ENCODE measurements at places on chromosomes 2 and 18.

DNA sequence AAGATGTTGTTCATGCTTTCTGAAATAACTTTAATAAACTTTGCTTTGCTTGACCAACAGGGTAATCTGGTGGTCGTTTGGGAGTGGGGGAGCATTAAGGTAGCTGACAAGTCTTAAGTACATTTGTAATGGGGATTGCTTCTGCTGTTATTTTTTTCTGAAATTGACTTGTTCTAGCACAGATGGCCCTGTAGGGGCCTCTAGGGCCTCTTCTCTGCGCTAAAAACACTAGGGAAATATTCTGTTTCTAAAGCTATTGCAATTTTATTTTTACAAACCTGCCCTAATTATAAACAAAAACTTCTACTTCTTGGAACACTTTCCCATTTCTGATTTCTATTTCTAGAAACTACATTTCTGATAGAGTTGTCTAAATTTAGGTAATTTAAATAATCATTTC is 191.3 kb upstream of the KCNJ3 start:
- DNase-seq, result no peak

DNA sequence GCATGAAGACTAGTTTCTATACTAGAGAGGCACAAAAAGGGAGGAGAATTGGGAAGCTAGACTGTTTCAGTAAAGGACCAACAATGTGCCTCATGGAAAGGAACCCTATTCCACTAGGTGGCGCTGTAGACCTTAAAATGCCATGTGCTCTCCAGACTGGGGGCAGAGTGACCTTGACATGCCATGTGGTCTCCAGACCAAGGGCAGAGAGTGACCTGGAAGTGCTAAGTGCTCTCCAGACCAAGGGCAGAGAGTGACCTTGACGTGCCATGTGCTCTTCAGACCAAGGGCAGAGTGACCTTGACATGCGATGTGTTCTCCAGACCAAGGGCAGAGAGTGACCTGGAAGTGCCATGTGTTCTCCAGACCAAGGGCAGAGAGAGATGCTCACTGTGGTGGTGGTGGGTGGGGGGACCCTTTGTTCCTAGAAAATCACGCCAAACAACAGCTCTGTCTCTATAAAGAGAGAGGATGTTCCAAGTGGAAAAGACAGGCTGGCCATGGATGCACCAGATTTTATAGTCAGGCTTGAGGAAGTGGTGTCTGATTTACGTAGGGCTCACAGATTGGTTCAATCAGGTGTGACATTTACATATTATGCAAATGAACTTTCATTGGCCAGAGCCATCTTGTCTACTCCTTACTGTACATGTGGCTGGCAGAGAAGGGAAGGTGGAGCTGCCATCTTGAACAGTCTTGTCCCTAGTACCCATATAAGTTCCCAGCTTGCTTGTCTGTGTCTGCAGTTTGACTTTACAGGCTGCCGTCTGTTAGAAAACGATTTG is 344.0 kb upstream of the DDX18 start:
- DNase-seq, result no peak

DNA sequence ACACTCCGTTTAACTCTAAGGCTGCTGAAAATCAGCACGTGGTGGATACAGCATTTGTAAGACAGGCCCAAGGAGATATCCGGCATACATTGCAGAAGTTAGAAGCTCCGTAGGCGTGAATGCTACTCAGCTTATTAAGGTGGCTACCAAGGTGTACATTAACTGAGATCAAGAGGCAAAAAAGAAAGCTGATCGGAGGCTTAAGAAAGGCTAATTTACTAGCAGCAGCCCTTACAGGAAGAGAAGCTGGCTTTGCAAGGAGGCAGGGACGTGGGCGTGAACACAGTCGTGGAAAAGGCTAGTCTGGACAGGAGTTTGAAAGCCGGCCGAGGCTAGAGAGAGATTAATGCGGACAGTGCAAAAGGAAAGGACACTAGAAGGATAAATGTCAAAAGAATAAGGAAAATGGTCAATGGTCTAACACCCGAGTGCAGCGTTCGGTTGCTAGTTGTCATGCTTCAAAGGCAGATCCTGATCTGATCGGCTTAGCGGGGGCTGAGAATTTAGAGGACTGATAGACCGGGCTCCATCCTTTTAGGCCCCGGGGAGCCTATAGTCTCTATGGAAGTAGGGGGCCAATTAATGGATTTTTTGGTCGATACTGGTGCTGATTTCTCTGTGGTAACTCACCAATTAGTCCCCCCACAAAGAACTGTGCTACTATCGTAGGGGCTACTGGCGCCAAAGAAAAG is 45.6 kb upstream of the SELENOI start:
- DNase-seq, result no peak

- no peak for DNase-seq
Observed at GRCh38 chr2:113276216-113276760, 2.4 kb downstream of the PAX8 start.

- DNase-seq, result no peak
Observed at GRCh38 chr2:36486521-36487044, 111.4 kb downstream of the FEZ2 start.

DNA sequence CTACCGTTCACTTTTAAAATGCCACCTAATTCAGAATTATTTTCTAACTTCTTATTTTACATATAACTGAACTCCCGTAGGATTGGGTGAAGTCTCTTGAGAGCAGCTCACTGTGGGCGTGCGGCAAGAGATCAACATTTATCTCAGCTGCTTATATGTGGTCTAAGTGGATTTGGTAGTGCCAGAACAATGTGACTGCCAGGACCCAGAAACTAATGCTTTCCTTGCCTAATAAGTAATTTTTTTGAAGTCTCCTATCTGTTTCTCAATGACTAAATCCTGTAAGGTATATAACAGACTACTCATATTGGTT is 11.2 kb upstream of the NFE2L2 start:
- DNase-seq, result no peak

- DNase-seq, result no peak
Observed at GRCh38 chr2:216635171-216635570, 2.0 kb downstream of the IGFBP2 start.

GRCh38 chr2:12971581-12972365 is 255.0 kb downstream of the TRIB2 start:
- no peak for DNase-seq

DNA sequence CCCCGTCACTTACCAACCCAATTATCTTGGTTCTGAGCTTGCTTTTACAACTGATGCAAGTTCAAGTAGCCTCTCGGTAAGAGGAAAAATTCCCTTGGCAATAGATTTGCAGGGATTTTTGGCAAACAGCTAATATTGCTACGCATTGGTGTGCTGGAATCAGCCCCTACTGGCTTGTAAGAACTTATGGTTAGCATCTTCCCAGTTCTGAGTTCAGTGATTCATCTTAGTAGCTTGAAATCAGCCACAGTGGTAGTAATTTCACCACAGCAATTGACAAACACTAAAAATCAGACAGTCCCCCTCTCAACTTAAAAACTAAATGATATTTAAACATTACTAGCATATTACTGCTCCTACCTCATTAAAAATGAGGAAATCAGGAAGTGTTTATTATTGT is 5.9 kb upstream of the RAX start:
- DNase-seq, result no peak

GRCh38 chr2:30223413-30223874 is 7.9 kb upstream of the LBH start:
- DNase-seq, result no peak

DNA sequence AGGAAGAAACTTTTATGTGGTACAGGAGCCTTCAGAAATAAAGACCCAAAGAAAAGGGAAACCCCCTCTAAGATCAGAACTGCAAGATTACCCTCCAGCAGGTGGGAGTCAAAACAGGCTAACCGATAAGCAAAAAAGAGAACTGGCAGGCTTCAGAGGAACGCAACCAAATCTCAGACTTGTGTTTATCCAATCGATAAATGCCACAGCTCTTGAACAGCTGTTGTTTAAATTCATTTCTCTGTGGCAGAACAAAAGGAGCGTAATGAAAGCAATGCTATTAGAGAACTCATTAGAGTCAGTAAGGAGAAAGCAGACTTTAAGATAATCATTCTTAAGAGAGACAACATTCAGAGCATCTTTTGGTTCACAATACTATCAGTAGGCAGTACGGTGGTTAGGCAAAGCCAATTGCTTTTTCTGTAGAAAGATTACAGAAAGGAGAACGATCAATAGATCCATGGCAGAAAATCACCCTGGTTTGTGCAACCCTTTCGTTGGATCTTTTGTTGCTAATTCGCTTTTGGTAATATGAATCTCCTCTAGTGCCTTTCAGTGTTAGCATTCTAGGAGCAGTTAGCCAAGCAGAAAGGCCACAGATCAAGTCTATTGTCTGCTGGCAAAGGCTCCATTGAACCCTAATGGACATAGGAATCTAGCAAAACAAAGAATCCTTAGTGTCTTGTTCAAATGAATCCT is 476.4 kb upstream of the CHST9 start:
- DNase-seq, result no peak

- no peak for DNase-seq
Observed at GRCh38 chr2:86037141-86037794, 68.4 kb downstream of the POLR1A start.

DNA sequence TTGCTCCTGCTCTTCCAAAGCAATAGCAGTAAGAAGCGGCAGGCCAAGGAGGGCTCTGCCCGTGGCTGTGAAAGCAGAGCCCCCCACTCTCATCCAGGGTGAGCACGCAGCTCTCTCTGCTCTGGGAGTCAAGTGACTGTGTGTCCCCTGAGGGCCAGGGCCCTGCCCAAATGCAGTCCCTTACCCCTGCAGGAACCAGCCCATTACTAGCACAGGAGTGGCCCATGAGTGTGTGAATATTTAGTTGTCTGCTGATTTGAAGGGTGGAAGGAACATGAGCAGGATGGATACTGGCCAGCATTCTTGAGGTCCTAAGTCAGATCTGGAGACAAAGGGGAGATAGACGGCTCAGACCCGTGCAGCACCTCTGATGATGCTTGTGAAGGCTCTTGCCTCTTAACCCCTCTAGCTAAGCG is 69.7 kb upstream of the FOSL2 start:
- DNase-seq, result no peak

DNA sequence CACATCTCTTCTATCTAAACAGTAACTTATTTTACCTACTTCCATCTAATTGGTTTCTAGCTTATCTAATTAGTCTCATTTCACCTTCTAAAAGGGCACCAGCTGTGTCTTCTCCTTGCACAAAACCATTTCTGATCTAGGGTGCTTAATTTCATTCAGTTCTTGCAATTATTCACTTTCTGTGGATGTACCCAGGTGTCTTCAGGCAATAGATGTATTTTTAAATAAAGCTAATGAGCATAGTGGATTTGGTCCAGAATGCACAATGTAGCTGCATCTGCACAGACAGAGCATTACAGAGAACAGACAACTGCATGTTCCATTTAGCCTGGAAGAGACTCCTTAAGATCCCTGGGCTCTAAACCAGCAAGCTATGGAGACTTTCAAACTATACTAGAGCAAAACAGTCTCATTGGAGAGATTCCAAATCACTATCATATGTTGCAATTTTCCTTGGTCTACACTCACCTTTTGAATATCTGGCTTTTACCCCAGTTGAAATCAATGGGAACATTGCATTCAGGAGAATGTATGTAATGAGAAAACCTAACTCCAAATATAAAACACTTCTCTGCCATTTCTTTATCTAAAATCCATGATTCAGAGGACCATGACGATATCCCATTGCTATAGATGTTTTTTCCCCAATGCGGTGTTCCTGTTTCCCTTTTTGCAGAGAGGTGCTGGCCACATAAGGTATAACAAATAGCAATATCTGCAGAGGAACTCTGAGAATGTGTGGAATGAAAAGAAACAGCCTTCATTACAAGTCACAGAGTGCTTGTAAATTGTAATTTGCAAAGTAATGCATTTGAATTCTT is 3.5 kb upstream of the RFX8 start:
- no peak for DNase-seq

DNA sequence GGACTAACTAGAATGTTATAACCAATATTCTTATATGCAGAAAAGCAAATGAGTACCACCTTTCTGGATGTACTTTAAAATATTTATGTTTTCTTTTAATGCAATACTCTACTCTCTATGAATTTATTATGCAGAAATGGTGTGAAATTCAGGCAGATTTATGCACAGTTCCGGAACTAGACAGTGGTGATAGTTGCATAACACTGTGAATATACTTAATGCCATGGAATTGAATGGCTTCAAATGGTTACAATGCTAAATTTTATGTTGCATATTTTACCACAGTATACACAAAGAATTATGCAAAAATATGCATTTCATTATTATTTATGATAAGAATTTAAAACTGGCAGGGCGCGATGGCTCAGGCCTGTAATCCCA is 287.8 kb upstream of the FN1 start:
- no peak for DNase-seq

GRCh38 chr2:67108231-67108630 is 288.9 kb upstream of the ETAA1 start:
- DNase-seq, result no peak

- no peak for DNase-seq
Observed at GRCh38 chr18:32319084-32319483, 129.2 kb downstream of the MEP1B start.

DNA sequence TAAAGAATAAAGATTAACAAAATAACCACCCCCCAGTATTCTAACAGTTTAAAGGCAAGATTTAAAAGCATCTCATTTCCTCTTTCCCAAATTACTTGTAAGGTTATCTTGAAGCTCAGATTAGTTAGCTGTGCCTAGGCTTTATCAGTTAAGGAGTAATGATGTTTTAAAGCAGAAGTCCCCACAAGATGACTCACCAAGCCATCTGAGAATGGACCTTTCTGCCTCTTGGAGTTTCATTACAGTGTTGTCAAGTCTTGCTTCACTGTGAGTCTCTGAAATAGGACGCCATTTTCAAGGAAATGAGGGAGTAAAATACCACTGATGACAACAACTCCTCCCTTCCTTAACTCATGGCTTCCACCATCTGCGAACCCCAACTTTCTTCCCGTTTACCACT is 35.9 kb downstream of the ZNF385B start:
- DNase-seq, result no peak

All from activated naive CD4-positive, alpha-beta T cell (primary cell).